ENCODE measurements at places on chromosomes 1 and 21.

DNA sequence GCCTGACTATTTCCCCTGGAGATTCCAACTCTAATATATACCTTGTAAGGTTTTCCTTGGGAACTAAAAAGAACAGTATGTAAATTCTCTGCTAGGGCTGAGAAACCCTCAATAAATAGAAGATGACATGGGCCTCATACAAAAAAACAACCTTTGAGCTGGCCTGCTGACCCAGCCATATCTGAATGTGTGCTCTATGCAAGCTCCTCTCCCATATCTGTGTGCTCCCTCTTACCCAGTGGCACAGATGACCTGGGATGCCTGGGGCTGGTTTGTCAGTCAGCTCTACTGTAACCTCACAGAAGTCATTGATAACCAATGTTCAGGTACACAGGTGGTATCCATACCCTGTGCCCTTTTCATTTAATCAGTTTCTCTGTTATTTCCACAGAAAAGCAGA lies 329.2 kb downstream of the SEC16B start:
- no peak for DNase-seq

DNA sequence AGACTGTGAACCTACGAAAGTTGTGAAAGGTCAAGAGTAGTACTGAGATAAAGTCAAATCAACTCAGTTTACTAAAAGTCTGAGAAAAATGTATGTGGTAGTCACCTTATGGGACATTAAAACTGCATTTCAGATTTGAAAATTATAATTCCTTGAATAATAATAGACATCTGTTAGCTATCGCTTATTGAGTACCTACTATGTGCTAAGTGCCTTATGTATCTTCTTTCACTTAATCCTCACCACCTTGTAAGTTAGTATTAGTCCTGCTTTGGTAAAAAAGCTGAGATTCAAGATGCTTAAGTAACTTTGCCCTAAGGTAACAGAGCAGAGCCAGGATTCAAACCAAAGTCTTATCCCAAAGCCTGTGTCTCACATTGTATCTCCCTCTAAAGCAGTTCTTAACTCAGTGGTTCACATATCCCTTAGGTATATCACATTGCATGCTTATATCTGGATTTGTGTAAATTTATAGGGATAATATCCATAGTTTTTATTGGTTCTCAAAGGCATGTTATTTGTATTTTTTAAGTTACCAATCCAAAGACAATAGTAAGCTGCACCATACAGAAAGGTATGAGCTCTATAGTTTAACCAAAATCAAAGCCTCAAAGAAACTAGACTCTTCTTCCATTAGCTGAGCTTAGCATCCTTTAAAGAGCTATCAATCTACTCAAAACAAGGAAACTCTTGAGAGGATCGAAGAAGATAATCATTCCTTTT lies 865 bp downstream of the PIGC start:
- DNase-seq, result no peak

DNA sequence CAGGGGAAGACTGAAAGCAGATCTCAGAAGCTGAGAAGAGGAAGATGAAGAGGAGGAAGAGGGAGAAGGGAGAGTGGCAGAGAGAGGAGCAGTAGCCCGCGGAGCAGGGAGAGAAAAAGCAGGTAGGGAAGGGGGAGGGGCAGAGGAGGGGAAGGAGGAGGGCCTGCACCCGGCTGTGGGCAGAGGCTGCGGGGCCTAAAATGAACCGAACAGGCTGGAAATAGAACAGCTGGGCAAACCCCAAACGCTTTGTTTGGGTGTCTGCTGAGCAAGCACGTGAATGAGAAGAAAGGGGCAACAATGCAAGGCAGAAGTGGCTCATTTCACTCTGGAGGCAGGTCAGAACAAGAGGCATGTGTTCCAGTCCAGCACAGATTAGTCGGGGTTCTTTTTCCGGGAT lies 33.5 kb downstream of the KCNC4 start:
- no peak for DNase-seq

- DNase-seq, result no peak
These were observed 34.6 kb upstream of the KANK4 start for GRCh38 chr1:62353853-62354252.

DNA sequence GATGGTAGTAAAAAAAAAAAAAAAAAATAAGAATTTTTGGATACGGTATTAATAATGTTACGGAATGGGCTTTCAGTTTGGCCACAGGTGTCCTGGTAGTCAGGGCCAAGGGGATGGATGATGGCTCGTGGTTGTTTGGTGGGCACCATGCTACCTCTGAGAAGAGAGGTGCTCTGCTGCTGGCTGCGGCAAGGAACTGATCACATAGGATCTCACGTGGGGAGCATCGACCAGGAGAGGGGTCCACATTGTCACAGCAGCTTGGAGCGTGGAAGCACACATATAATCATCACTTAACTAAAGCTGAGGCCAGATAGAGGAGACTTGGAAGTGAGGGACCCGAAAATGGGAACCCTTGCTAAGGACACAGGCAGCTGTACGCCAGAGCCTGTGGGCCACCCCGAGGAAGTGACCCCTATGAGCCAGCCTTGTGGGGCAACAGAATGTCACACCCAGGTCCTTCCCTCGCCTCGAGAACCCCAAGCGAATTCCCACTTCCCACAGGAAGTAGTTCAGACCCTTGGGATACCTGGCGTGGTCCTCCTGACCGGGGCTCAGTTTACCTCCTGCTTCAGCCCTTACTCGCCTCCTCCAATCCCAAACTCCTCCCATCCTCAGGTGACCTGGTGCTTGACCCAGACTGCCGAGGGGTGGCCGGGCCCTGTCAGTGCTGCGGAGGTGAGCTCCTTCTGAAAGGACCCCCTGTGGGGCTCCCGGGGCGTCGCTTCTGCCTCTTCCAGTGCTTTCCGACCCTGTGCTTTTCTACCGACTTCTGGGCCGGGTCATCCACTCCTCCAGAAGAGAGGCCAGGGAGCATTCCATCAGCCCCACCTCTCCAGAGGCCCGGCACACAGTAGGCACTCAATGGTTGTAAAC lies 222.0 kb downstream of the CAMTA1 start:
- DNase-seq, result no peak

DNA sequence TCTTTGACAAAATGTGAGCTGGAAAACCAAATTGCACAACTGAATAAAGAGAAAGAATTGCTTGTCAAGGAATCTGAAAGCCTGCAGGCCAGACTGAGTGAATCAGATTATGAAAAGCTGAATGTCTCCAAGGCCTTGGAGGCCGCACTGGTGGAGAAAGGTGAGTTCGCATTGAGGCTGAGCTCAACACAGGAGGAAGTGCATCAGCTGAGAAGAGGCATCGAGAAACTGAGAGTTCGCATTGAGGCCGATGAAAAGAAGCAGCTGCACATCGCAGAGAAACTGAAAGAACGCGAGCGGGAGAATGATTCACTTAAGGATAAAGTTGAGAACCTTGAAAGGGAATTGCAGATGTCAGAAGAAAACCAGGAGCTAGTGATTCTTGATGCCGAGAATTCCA lies 42.7 kb downstream of the CENPF start:
- no peak for DNase-seq

GRCh38 chr1:235131961-235132360 lies 3.3 kb upstream of the TOMM20 start:
- DNase-seq, result no peak

- DNase-seq, result no peak
These were observed 43.4 kb downstream of the RPS6KC1 start for GRCh38 chr1:213094446-213094845.

GRCh38 chr1:44820328-44821239 lies 12.3 kb downstream of the BTBD19 start:
- DNase-seq, result no peak

- no peak for DNase-seq
These were observed 31.4 kb upstream of the DEPDC1 start for GRCh38 chr1:68528243-68528642.

DNA sequence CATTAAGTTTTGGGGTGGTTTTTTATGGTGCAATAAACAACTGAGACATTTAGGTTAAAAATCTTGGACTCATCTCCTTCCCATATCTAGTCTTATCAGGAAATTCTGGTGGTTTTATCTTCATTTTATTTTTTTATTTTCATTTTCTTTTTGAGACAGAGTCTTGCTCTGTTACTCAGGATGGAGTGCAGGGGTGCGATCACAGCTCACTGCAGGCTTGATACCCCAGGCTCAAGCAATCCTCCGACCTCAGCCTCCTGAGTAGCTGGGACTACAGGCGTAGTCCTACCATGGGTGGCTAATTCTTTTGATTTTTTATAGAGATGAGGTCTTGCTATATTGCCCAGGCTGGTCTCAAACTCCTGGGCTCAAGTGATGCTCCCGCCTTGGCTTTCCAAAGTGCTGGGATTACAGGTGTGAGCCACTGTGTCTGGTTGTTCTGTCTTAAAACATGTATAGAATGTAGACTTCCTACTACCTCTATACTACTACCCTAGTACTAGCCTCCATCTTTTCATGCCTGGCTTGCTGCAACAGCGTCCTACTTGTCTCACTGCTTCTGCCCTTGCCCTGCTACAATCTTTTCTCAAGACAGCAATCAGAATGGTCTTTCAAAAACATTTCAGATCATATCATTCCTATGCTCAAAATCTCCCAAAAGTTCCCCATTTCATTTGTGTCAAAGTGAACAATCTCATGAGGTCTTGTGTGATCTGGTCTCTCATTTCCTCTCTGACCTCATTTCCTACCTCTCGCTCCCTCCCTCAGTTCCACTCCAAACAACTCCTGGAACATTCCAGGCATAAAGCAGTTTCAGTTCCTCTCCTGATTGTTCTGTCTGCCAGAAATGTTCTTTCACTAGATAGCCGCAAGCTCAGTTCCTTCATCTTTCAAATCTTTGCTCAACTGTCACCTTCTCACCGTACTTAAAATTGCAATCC lies 5.9 kb upstream of the FCGR2A start:
- no peak for DNase-seq

DNA sequence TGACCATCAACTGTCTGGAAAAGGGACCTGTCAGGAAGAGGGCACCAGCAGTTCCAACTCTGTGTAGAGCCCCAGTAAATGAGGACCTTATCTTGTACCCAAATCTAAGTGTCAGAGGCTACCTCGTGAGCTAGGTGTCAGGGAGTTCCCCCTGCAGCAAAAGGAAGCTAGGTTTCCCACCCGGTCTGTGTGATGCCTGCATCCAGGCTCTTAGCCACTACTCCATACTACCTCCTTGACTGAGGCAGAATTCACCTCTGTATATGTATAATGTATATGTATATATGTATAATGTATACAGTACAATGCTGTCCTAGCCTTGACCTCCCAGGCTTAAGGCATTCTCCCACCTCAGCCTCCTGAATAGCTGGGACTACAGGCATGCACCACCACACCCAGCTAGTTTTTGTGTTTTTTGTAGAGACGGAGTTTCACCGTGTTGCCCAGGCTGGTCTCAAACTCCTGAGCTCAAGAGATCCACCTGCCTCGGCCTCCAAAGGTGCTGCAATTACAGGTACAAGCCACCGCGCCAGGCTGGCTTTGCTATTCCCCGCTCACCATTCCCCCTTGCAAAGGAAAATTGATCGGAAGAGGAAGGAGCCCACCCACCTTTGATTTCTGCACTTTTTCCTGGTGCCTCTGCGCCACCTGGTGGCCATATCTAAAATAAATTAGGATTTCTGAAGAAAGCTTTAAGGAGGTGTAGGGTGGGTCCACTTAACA lies 15.7 kb upstream of the LUZP1 start:
- DNase-seq, result no peak

DNA sequence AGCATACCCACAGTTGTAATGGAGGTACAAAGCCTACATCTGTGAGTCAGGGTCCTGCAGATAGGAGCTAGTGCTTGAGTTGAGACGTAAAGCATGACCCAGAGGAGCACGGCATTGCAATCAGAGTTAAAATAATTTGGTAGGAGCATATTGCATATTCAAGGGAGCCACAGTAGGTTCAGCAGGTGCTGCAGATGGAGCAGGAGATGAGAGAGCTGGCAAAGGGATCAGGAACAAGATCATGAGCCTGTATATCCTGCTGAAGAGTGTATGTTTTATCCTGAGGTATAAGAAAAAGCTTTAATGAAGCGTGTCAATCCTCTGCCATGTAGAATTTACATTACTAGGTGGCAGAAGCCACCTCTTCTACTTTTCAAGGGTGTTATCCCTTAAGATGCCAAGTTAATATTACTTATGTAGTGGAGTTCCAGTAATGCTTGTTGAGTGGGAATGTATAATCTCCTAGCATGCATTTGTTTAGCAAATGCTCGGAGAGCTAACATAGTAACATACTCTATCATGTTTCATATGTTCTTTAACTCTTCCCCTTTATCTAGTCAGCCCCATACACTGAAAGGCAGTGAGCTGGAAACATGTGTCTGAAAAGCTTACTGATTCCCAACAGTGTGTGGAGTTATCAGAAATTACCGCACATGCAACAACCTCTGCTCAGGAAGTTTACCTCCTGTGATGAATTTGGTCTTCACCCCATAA lies 300.3 kb downstream of the GRIK1 start:
- DNase-seq, result no peak
